WERI-Rb-1 (cell line): ENCODE measurements at places on chromosomes 1 and 21.

- DNase-seq: no peak
Observed at GRCh38 chr1:169060043-169060722, 46.3 kb upstream of the ATP1B1 start.

- no peak for DNase-seq
Observed at GRCh38 chr1:40362699-40363098, 10.8 kb upstream of the SMAP2 start.

- DNase-seq: no peak
Observed at GRCh38 chr1:62523860-62524259, 73.5 kb upstream of the ANGPTL3 start.

DNA sequence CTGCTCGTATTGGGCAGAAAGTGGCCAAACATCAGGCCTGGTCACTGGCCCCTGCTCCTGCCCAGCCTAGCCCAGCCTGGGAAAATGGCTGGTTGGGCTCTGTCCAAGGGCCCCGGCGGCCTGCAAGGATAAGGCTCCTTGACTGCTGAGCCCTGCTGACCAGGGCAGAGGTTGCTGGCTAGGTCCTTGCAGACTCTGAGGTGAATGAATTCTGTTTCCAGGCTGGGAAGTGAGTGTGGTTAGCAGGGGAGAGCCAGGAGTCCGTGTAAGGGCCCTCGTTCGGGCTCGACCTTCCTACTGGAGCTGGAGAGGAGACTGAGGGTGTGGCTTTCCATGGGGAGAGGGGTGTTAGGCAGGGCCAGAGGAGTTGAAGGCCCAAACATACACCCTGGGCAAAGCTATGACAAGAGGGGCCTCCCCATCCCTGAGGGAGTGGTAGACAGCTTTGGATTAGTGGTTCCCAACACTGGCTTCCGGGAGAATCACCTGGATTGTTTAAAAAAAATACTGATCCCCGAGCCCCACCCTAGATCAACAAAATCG lies 20.6 kb downstream of the CSF1 start:
- DNase-seq: peak; percentile 50

- no peak for DNase-seq
Observed at GRCh38 chr1:1024771-1025699, 5.1 kb downstream of the AGRN start.

- no peak for DNase-seq
Observed at GRCh38 chr1:114558544-114558943, 22.9 kb downstream of the BCAS2 start.

- DNase-seq: no peak
Observed at GRCh38 chr1:1921901-1922701, 3.0 kb upstream of the TMEM52 start.

DNA sequence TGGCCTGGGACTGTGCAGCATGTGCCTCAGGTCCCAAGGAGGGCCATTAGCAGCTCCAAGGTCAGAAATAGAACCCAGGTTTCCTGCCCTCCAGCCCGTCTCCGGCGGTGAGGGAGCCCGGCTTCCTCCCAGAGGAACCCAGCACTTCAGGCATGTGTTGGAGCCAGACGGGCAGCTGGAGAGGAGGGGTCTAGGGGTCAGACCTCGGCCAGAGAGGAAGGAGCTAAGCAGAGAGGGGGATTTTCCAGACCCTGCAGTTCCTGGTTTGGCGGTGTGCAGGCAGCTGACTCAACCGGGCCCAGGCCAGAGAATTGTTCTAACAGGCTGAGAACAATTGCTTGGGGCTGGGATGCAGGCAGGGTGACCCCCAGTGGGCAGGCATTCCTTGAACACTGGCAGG lies 37.1 kb downstream of the HSPG2 start:
- DNase-seq: no peak
